ENCODE measurements at places on chromosomes 7 and 10.

DNA sequence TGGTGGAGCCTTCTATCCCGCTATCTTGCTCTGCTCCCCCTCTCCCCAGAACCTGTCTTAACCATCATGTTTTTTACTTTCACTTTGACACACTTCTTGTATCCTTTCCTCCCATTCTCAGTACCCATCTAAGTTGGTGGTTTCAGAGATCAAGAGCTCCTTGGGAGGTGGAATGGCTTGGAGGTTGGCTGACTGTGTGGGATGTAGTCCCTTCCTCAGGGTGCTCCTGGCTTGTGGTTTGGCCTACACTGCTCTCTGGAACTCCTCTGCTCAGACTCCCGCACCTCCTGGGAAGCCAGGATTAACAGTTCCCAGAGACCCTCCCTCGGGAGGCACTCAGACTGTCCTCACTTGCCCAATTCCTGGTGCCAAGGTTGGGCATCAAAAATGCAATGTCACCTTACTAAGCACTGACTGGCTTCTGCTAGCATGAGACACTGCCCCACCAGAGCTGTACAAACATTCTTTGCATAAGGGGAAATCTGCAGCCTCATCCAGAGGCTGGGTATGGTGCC lies 93.1 kb upstream of the NAMPT start:
- DNase-seq, result no peak

GRCh38 chr10:67433276-67433675 lies 262.7 kb downstream of the CTNNA3 start:
- no peak for DNase-seq

DNA sequence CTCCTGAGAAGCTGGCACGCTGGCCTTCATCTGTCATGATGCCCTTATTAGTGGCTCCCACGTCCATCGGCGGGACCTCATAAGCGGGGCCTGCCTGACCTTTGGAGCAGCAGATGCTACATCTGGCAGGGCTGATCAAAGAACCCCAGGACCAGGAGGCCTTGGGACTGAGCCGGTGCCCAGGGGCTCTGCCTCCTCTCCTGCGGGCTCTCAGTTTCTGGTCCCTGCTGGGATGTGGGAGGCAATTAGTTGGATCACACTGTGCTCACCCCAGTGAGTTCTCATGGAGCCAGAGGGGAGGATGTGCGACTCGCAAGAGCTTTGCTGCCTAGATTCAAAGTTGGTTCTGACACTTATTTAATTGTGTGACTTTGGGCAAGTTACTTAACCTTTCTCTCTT lies 28.7 kb upstream of the SFRP5 start:
- no peak for DNase-seq

DNA sequence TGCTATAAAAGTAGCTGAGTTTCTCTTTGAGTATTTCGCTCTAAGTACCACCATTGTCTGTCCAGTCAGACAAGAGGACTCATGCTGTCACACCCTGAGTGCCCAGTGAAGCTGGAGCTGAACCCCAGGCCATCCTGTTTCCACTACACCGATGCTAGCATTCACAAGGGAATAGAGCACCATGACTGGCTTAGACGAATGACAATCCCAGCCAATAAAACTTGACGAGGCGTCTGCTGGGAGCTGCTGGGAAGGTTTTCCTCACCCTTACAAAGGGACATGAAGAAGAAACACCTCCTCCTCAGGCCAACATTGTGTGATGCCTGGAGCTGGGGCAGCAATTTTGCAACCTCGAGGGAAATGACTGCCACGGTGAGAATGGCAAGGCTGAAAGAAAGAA lies 17.5 kb upstream of the SLIT1 start:
- no peak for DNase-seq
